Kidney epithelial cell (primary cell): ENCODE measurements at places on chromosomes 12 and 14. TPM values are rescaled to one million over a fixed set of nuclear protein-coding genes. Genes with fewer than 3 reads are reported as not detected.

MED13L gene
- 44.9 and 45.9 TPM in 2 replicates for total RNA-seq

KRT2 gene
- not detected in 2 replicates for total RNA-seq

MYO1A gene
- total RNA-seq: not detected in 2 replicates

ATF7IP gene
- total RNA-seq: 23.4 and 28.5 TPM in 2 replicates

FGF23 gene
- not detected in 2 replicates for total RNA-seq

TPH2 gene
- not detected in 2 replicates for total RNA-seq

CPNE6 gene
- total RNA-seq: not detected in 2 replicates

ANKRD33 gene
- total RNA-seq: not detected in 2 replicates

NDRG2 gene
- total RNA-seq: 5.2 and 10.5 TPM in 2 replicates

TEX52 gene
- not detected in 2 replicates for total RNA-seq

FOXG1 gene
- 0.17 TPM in 1 of 2 replicates, not detected in the other for total RNA-seq

L2HGDH gene
- 6.6 and 7.3 TPM in 2 replicates for total RNA-seq

DAO gene
- total RNA-seq: not detected in 2 replicates

GRCh38 chr12:58323676-58324075, 382.3 kb downstream of the ATP23 start:
- DNase-seq: no peak

DNA sequence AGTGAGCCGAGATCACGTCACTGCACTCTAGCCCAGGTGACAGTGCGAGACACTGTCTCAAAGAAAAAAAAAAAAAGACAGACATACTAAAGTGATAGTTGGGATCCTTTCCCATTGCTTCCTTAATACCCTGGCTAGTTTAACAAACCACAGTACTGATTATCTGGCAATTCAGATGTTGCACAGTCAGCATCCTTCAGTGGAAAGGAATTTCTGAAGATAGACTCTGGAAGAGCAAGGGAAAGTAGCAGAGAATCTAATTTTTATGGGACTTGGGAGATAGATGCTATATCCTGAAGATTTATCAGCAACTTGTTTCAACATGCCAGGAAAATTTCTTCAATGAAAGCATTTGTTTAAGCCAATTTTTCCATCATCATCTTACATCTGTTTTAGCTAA, 6.5 kb upstream of the PPFIBP1 start:
- no peak for DNase-seq

GRCh38 chr14:29111554-29111953, 345.0 kb downstream of the FOXG1 start:
- DNase-seq: no peak

DNA sequence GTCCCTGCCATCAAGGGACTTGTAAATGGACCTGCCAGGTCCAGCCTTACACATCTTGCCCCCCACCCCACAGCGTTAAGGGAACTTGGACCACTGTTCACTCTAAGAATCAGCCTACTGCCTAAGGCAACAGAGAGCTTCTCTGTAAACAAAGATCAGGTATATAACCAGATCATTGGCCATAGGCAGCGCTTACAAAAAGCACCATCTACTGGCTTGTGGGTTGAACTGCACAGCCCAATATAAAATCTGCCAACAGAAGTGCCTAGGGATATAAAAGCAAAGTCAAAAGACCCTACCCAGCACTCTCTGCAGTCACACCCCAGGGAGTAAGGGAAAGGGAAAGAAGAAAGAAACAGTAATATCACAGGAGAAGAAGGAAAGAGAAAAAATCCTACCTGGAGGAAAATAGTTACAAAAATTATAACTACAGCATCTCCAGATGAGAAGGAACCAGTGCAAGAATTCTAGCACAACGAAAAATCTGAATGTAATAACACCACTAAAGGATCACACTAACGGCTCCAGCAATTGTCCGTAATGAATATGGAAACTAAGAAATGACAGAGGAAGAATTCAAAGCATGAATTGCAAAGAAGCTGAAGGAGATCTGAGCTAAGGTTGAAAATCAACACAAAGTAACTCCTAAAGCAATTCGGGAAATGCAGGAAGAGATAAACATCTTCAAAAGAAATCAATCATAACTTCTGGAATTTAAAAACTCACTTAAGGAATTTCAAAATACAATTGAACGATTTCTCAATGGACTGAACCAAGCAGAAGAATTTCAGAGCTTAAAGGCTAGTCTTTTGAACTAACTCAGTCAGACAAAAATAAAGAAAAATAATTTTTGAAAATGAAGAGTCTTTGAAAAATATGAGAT, 95.2 kb upstream of the PCED1B start:
- DNase-seq: no peak

DNA sequence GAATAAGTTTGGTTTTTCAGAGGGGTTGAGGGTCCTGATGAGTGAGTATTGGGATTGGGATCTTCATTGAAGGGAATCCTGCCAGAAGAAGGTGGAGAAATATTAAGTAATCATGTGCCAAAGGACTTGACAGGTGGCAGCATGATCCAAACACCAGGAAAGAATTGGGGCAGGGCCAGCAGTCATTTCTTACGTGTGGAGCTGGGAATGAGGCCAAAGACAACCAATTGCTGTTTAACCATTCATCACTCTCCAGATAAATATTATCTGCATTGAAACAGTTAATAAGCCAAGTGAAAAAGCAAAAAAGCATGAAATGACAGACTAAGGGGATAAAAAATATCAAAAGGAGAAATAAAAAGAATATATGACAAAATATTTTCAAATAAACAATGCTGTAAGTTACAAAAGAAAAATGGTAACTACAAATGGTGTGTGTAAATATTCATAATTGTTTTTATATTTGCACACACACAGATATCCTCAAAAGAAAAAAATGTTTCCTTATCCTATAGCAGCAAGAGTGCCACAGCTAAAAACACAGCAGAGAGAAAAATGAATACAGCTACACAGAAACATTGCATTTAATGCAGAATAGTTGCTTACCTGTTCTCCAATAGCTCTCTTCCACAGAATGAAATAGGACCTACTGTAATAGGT, 26.2 kb downstream of the C2CD5 start:
- no peak for DNase-seq

DNA sequence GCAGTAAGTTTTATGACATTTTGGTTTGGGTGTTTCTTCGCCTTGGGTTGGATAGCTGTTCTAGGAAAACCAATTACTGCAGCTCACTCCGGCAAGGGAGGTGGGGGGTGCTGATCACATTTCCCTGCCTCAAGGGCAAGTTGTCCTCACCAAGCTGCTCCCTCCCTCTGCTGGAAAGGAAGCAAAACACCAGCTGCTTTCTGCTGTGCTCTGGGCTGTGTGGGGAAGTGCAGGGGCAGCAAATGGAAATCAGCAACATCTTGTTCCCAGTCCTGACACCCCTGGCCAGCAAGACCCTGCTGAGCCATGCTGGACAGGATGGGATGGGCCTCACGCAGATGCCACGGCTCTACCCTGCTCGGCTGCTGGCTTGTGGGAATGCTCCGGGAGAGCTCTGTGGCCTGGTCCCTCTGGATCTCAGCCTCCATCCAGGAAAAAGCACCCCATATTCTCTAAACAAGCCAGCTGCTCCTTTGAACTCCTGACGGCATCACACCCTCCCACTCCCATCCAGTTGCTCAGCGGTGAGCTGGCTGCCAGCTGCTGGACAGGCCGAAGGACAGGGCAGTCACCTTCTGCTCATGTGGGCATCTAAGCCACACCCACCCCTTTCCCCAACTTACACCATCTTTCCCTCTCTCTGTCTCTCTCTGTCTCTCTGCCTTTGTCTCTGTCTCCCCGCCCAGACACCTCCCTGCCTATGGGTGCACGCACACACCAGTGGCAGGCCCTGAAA, 52.4 kb upstream of the EIF5 start:
- DNase-seq: no peak

GRCh38 chr12:48716168-48716492, 377 bp downstream of the CCNT1 start:
- DNase-seq: no peak

DNA sequence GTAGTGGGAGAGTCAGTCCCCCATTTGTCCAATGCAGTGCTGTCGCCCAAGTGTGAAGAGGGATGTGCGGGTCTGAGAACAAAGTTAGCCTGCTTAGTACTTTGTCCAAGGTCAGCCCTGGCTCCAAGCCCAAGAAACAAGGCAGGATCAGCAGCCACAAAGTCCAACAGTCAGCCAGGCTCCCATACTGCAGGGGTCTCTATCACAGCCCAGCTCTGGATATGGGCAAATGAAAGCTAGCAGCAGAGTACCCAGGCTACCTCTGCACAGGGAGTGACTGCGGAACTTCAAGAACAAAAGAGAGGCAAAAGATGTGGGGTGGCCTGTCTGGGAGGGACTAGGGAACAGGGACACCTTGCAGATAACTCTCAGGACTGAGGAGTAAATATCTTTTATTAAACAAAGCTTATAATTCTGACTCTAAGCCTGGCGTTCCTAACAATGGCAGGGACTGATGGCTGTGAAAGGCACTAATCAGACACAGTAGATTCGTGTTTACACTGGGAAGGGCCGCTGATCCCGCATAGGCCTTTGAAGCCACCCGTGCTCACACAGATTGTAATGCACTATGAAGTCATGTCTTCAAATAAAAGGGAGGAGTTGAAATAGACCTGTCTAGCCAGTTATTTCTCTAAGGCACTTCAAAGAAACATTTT, 91.0 kb upstream of the EEA1 start:
- DNase-seq: no peak

DNA sequence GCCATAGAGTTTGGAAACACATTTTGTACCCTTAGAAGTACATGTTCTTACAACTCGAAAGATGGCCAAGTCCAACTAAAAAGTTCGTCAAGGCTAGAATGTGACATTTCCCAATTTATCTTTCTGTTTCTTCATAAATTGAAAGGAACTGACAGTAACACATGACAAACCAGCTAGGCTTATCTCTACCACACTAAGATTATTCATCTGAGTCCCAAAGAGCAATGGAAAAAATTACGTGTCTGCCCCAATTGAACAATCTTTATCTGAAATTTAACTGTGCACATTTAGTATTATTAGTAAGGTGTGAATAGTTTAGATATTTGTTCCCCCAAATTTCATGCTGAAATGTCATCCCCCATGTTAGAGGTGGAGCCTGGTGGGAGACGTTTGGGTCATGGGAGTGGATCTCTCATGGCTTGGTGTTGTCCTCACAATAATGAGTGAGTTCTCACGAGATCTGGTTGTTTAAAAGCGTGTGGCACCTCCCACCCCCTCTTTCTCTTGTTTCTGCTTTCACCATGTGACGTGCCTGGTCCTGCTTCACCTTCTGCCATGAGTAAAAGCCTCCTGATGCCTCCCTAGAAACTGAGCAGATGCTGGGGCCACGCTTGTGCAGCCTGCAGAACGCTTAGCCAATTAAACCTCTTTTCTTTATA, 13.3 kb downstream of the CPM start:
- DNase-seq: no peak

GRCh38 chr14:36430169-36430568, 89.9 kb downstream of the NKX2-1 start:
- no peak for DNase-seq

- DNase-seq: no peak
Measured at GRCh38 chr12:2147335-2147734, 94.5 kb downstream of the CACNA1C start.

GRCh38 chr12:21370845-21371449, 1.8 kb upstream of the IAPP start:
- no peak for DNase-seq

DNA sequence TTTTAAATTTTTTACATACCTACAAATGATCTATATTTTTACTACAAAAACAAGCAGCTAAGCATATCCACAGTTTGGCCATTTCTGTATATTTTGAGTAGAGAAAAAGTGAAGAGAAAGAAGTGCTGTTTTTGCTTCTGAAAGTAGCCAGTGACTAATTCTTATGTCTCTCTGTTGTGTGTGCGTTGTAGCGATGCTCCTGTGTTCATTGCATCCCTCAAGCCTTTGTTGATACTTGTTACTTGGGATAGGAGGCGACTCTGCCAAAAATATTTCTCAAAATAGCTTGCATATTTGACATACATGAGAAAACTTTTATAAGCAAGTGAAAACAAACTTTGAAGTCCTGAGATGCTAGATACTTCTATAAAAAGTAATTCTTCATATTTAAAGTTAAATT, 714.1 kb downstream of the FSCB start:
- DNase-seq: no peak

- DNase-seq: no peak
Measured at GRCh38 chr12:50049254-50050118, 7.9 kb upstream of the ASIC1 start.

DNA sequence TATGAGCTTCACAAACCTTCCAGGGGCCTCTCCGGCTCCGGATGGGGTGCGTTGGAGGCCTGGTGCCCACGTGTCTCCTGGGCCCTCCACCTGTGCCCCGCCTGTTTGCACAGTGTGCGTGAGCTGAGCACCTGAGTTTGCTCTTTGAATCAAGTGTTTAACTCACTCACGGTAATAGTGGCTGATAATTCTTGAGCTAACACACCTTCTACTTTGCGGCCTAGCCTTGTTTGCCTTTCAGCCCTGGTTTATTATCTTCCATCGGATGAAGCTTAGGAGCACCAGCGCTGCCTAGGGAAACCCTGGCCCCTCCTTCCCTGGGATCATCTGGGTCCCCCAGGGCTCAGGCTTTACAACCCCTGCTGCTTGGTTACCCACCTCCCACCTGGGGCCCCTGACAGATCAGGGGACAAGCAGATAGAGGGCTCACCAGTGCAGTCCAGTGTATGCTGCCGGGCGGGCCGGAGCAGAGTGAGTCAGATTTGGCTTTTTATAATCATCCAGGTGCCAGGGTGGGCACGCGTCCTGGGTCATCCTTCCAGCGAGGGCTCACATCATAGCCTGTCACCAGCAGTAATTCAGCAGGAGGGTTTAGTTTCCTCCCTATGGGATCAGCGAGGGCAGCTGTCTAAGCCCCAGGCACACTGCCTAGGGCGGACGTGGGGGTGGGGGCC, 62.8 kb upstream of the RFLNA start:
- DNase-seq: no peak

- DNase-seq: no peak
Measured at GRCh38 chr14:64209444-64210131, 84.6 kb downstream of the ESR2 start.

DNA sequence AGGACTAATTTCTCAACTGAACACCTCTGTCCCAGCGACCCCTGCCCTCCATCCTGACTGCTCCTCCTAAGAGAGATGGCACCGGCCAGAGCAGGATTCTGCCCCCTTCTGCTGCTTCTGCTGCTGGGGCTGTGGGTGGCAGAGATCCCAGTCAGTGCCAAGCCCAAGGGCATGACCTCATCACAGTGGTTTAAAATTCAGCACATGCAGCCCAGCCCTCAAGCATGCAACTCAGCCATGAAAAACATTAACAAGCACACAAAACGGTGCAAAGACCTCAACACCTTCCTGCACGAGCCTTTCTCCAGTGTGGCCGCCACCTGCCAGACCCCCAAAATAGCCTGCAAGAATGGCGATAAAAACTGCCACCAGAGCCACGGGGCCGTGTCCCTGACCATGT, 756 bp downstream of the RNASE7 start:
- no peak for DNase-seq

DNA sequence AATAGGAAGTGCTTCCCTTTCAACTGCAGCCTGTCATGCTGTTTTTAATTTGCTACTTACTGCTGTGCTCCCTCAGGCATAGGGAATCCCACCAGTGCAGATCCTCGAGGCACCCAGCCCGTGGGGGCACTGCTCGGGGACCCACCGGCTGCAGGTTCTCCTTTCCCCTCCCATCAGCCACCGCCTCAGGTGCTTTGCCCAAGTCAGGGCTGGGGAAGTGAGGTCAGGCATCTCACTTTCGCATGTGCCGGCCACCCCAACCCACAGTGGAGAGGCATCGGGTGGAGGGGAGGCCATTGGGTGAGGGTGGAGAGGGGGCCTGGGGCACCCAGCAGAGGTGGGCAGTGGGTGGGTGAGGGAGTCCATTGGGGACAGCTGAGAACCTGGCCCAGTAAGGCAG, 41.9 kb upstream of the MAX start:
- no peak for DNase-seq

GRCh38 chr14:40682131-40682913, 924.4 kb upstream of the LRFN5 start:
- DNase-seq: no peak
